ENCODE measurements at places on chromosomes 1 and 21.

GRCh38 chr21:27419153-27419552 is 452.3 kb upstream of the ADAMTS5 start:
- DNase-seq, result no peak

- peak; percentile 29 for DNase-seq
Observed at GRCh38 chr21:39105341-39105765, 77.9 kb downstream of the PSMG1 start.

DNA sequence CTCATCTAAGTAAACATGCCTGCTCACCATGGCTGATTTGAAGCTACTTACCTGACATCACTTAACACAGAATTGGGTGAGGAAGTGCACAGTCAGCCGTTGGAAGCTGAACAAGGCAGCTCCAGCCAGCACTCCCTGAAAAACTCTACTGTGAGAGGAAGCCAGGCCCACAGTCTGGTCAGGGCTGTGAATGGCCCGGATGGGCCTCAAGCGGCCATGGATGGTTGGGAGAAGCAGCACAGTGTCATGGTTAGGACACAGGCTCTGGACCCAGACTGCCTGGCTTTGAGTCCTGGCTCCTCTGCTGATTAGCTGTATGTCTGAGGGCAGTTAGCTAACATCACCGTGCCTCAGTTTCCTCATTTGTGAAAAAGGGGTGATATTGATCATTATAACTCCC is 267.8 kb downstream of the GRIK3 start:
- no peak for DNase-seq

DNA sequence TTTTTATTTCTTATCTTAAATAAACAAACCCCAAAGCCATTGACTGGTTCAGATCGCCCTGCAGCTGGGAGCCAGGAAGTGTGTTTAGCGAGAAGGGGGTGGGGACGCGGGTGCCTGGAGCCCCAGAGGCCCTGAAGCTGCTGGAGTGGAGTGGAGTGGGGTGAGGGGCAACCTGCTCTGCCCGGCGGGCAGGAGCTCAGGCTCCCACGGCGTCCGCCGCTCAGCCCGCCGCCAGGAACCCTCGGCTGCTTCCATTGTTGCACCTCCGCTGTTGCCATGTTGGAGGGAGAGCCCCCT is 673 bp downstream of the PIK3C2B start:
- DNase-seq, result peak; percentile 28

- DNase-seq, result no peak
Observed at GRCh38 chr1:81126989-81127581, 673.6 kb upstream of the ADGRL2 start.

DNA sequence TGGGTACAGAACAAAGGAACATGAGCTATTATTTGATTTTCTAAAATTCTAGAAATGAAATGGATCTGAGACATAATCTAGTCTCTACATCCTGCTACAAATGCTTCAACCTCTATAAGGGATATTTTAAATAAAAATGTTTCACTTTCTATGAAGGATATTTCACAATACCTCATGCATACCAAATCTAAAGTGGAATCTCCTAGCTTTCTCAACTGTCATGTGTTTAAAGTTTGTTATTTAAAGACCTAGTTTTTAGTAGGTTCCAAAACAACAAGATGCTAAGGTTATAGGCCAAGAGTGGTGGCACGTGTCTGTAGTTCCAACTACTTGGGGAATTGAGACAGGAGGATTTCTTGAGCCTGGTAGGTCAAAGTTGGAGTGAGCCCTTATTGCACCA is 47.6 kb downstream of the KDM5B start:
- DNase-seq, result no peak

DNA sequence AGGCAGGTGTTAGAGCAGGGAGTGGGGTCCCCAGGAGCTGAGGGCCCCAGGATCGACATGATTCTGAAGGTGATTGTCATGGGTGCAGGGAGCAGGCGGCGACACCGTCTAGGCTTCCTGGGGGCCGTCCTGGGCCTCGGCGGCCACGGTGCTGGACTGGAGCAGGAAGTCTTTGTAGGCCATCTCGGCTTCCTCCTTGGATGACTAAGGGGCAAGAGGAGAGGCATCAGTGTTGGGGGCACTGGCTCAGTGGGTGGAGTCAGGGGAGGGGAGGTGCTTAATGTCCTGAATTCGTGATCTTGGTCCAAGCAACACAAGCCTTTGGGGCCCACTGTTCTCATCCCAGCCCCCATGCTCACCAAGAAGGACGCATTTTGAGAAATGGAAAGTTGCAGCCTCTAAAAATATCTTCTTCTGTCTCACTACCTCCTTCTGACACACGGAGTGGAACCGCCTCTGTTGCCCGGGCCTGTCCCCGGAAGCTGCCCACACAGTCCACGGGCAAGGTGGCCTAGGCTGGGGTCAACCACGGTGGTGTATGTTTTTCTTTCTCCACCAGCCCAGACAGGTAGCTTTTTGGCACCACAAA is 8.6 kb upstream of the FCMR start:
- peak; percentile 81 for DNase-seq

DNA sequence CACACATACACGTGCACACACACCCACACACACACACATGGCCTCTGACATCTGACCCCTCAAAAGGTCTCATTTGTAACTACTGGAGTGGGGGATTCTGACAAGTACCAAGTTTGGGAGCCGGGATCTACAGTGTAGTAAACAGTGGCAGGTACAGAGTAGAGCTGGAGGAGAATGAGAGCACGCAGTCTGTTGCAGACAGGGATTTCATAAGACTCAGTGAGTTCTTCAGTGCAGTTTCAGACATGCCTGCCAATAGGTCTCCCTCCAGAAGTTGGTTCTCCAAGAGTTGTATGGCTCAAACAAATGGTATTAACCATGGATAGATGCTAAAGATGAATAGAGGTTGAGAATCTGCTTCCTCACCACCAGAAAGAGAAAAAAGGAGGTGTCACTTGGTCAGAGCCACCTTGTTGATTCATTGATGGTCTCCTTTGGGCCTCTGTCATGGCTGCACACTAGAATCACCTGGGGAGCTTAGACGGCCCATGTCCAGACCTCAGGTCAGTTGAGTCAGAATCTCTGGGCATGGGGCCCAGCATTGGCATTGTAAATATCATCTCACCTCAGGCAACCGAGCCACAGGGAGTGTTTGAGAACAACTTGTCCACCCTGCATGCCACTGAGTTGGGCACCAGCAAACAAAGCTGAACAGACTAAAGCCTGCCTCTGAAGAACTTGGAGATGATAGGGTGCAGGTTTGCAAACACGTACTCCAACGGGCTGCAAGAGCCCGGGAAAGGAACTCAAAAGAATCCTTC is 122.1 kb downstream of the EDEM3 start:
- no peak for DNase-seq

DNA sequence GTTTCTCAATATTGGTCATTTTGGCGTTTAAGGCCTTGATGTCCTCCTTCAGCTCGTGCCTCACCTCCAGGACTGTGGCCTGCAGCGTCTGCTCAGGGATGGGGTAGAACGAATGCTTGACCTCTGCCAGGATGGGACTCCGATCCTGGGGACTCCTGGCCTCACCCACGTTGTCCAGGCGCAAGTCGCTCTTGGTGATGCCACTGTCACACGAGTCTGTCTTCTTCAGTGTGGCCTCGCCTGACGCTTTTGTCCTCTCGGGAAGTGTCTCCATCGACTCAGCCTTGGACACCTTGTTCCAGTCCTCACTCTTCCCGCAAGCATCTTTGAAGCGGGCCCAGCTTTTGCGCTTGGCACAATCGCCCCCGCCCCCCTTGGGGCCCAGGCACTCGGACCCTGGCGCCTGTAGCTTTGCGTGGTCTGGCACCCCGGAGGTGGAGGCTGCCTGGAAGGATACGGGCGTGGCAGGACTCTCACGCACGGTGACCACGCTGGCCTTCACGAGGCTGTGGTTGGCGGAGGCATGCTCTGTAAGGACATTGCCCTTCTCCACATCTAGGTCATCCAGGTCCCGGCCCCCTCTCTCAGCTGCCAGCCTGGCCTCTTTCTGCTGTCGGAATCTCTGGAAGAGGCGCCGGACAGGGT is 354.8 kb downstream of the HHAT start:
- DNase-seq, result no peak

- DNase-seq, result no peak
Observed at GRCh38 chr1:87841332-87841731, 512.7 kb downstream of the LMO4 start.

- DNase-seq, result peak; percentile 76
Observed at GRCh38 chr1:89739013-89739843, 81.6 kb upstream of the LRRC8D start.

Measured in suppressor macrophage (primary cell).